ENCODE measurements at places on chromosomes 2 and 18.

- DNase-seq, result peak; percentile 59
Measured at GRCh38 chr2:43605079-43605655, 9.3 kb upstream of the THADA start.

DNA sequence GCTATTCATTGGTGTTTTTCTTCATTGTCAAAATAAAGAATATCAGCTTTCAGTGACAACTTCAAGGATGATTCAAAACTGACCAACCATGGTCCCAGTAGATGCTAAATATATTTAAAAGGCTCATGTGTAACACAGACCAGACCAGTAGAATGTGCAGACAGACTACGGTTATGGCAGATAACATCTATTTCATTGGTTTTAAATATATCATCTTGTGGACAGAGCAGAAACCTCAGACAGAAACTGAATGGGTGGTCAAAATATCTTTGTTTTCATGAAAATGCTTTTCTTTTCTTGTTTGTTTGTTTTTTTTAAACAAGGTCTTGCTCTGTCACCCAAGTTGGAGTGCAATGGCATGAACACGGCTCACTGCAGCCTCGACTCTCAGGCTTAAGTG lies 107.4 kb upstream of the CREB1 start:
- no peak for DNase-seq

DNA sequence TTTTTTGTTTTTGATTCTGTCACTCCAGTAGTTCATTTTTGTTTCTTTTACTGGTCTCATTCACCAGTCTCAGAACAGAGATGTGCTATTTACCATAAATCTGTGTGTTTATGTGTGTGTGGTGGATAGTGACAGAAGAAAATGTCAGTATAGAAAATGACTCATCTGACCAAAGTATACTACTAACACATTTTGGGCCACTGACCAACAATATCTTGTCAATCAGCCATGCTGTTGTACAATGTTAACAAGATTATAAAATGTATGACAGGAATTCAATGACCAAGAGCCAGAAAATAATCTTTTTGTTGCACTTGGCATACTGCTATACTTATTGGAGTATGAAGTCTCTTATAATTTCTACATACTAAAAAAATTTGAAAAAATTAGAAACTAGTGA lies 1081.4 kb upstream of the NRXN1 start:
- DNase-seq, result no peak

DNA sequence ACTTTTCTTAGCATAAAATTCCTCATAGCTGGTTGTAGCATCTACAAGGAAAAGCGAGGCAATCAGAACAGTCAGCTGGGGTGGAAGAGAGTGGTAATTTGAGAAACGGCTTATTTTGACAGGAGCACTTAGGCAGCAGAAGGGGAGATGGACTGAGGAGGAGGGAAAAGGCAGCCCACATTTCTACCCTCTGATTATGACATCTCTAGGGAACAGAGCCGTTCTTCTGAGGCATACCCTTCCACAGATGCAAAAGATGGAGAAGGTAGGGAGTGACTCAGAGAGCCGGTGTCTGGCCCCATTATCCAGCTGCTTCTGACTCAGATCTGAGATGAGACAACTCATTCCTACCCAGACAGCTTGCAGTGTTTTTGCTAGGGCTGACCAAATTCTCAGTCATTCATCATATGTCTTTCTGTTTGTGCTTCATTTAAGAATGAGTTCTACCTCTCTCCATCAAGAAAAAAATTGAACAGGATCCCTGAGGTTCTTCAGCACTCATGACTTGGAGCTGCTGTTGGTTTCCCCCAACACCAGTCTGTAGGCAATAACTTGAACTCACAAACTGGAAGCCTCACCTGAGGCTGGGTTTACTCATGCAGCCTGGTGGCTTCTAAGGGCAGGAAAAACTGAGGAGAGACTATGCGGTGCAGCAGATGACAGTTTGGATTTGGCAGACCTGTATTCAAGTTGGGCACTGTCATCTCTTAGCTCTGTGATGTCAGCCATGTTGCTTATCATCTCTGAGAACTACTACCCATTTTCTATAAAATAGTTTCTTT lies 15.9 kb upstream of the SEC11C start:
- DNase-seq, result no peak

- no peak for DNase-seq
Measured at GRCh38 chr18:11798271-11798670, 52.9 kb upstream of the CHMP1B start.

DNA sequence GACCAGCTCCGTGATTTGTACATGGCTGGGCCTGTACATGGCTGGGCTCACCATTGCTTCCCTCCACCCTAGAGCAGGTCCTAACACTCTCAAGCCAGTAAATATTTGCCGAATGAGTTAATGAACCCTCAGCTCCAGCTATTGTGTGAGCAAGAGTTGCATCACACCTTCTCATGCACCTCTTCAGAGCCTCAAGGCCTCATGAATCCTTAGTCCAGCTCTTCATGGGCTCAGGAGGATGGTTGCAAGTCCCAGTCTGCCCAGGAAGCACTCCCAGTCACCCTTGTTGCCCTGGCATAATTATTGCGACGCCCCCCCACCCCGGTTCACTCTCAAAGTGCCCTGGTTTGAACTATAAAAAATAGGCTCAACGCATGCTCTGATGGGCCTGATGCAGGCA lies 30.1 kb upstream of the GNAL start:
- no peak for DNase-seq

DNA sequence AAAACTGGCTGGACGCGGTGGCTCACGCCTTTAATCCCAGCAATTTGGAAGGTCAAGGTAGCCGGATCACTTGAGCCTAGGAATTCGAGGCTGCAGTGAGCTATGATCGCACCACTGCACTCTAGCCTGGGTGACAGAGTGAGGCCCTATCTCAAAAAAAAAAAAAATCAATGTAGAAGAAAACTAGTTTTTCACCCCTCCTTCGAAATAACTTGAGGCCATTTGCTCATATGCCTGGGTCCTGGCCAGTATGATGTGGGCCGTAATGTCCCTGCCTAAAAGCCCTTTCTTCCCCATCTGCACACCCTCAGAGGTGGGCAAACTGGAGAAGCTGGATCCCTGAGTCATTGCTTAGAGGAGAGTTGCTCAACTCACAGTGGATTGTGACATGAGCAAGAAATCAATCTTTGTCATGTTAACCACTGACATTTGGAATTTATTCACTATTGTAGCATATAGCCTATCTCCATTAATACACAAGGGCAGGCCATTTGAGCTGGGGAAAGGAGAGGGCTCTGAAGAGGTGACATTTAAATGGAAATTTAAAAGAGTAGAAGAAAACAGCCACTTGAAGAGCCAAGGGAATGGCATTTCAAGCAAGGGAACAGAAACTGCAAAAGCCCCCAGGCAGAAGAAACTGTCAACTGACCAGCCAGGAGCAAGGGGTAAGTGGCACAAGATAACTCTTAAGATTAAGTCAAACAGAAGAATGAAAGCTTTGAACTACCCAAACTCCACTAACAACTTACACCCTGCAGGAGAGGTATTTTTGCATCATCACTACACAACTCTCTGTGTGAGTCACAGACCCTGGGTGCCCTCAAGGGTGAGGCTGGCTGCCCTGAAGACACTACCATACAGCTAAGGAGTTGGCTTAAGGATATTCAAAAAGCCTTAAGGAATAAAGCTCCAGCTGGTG lies 7.6 kb upstream of the METTL21A start:
- peak; percentile 94 for DNase-seq

DNA sequence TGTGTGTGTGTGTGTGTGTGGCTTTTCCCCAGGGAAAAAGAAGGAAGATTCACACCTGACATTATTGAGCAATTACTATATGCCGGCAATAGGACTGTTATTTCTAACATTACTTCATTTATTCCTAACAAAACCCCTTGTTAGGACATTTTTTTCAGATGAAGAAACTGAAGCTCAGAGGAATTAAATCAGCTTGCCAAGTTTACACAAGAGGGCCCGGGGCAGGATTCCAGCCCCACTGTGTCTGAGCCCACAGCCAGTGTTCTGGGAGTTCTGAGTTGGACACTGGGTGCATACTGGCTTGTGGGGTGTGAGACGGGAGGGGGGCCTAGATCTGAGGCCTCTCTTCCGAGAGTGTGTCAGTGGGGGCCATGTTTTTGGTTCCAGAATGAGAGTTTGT lies 9.9 kb downstream of the TOGARAM2 start:
- no peak for DNase-seq

- DNase-seq, result no peak
Measured at GRCh38 chr2:121582272-121582671, 51.6 kb downstream of the RNU4ATAC start.

- no peak for DNase-seq
Measured at GRCh38 chr2:27885661-27886060, 4.5 kb downstream of the RBKS start.

GRCh38 chr2:120345608-120346007 lies 328 bp upstream of the INHBB start:
- DNase-seq, result no peak

GRCh38 chr2:171436307-171436706 lies 2.3 kb downstream of the DCAF17 start:
- peak; percentile 3 for DNase-seq

- DNase-seq, result peak; percentile 68
Measured at GRCh38 chr2:8472545-8473323, 209.1 kb upstream of the ID2 start.

Measured in suppressor macrophage (primary cell).